ENCODE measurements at places on chromosomes 3 and 15.

DNA sequence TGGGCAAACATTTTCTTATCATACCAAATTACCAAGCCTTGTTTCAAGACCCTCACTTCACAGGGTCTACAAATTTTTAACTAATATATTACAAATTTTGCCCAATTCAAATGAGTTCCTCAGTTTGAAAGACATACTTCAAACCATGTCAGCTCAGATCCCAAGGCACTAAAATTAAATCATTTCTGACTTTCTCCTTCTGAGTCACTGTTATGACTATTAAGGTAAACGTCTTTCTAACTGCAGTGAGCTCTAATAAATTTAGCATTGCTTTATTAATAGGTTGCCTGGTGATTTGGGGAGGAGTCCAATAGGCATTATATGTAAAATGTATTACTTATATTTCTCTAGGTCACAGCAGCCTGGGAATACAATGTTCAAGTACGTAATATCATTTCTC, 158.2 kb upstream of the ARHGEF26 start:
- ATAC-seq: no peak

DNA sequence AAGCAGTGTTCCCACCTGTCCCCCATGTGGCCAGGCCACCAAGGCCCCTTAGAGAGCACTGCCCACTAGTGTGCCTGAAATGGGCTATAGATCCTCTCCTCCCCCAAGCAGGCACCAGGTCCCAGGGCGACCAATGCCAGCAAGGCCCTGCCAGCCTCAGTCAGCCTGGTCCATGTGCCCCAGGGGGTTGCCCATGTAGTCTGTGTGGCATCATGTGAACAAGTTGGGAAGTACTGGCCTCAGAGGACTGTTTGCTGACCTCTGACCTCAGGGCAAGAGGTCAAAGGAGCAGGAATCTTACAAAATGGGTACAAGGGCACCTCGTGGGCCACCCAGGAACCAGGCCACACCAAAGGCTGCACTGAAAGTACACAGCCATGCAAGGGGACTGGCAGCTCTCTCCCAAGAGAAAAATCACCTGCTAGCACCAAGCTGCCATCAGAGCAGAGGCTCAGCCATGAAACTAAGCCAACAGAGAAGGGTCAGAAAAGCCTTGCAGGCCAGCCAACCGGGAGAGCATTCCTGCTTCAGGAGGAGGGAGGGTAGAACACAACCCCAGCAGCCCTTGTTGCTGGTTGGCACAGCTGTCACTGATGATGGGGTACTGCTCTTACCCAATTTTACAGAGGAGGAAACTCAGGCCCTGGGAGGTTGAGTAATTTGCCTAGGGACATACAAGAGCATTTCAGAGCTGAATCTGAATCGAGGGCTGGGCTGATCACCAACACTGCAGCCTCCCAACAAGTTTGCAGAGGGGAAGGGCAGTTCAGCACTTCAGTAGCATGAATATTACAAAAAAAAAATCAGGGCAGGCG, 5.2 kb upstream of the FURIN start:
- ATAC-seq: no peak

DNA sequence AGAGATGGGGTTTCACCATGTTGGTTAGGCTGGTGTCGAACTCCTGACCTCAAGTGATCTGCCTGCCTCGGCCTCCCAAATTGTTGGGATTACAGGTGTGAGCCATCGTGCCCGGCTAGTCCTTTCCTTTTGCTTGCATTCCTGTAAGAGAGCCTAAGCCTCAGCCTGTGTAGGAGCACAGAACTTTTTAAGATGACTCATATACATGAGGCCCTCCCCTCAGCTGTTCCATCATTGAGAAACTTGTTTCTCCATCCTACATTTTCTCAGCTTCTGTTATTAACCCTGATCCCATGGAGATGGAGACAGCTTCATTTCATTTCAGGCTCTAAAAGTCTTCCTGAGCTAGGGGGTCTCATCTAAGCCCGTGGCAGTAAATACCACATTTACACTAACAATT, 123.3 kb downstream of the PLOD2 start:
- no peak for ATAC-seq

- no peak for ATAC-seq
These were observed 117.9 kb downstream of the SYNPR start for GRCh38 chr3:63395960-63396359.
